Testis (tissue), 5 donors: ENCODE measurements at places on chromosomes 5 and 9. TPM values are rescaled to one million over a fixed set of nuclear protein-coding genes. Genes with fewer than 3 reads are reported as not detected.

The DND1 gene
- 31.8 TPM for total RNA-seq

GRCh38 chr9:83935276-83935935, 14.2 kb upstream of the KIF27 start:
- no peak overlapping the region for H3K27ac ChIP-seq
- no peak for DNase-seq
- no peaks in the 10 kb centered on the region for H3K36me3 ChIP-seq

DNA sequence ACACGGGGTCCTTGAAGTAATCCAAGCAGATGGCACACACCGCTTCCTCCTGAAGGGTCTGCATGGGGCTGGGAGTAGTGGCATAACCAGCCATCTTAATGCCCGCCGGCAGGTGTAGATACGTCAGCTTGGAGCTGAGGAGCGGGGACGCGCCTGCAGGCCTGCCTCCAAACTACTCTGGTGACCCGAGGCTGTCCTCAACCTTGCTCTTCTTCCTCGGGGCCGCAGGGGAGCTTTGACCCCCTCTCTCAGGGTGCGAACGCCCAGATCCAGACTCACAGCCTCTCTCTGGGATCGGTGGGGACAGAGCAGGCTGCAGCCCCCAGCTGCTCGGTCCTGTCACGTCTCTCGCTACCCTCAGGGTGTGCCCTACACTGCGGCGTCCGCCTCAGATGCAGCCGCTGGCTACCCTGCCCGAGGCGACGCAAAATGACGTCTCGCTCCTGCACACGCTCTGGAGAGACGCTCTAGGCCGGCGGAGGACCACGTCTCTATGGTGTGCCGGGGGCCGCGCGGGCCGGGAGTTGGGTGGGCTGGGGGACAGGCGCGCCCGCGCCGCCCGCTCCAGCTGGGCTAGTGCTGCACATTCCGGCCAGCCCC, at the start of gene TRIM52:
Gene TRIM52 (minus strand): TSS at position 424 of the 600 bp plus-strand sequence. CDS start 330 bp downstream, at position 94.
- peaks cover 14% of the 10 kb centered on the region for H3K4me1 ChIP-seq
- no peaks in the 10 kb centered on the region for H3K27me3 ChIP-seq
- peak within 1 kb of the TSS; percentile 100 for H3K4me3 ChIP-seq
- H3K36me3 ChIP-seq, result no peaks in the 10 kb centered on the region

DNA sequence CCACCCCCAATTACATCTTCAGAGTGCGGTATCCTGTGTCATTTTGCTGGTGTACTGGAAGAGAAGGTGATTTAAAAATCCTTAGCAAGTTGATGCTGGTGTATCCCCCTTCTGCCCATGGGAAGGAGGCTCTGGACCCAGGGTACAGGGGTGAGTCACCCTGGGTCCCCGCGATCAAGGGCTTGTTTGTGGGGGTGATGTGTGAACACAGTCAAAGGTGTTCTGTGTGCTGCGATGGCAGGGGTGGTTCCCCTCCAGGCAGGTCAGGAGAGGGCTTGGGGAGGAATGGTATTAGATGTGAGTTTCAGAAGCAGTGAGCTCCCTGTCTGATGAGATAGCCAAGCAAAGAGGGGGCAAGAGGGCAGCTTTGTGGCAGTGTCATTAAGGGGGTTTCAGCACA, 28.9 kb downstream of the OLFM1 start:
- no peak for DNase-seq
- H3K4me3 ChIP-seq, result no peak overlapping the region
- no peak overlapping the region for H3K27ac ChIP-seq
- H3K27me3 ChIP-seq, result no peaks in the 10 kb centered on the region
- H3K4me1 ChIP-seq, result no peaks in the 10 kb centered on the region
- H3K36me3 ChIP-seq, result no peaks in the 10 kb centered on the region
